Left lobe of liver (tissue), 2 donors: ENCODE measurements at places on chromosomes 2 and 18.

- DNase-seq: no peak
Observed at GRCh38 chr2:212328712-212329496, 209.7 kb downstream of the ERBB4 start.

- DNase-seq: no peak
Observed at GRCh38 chr18:32770054-32770665, 2.7 kb downstream of the KLHL14 start.

DNA sequence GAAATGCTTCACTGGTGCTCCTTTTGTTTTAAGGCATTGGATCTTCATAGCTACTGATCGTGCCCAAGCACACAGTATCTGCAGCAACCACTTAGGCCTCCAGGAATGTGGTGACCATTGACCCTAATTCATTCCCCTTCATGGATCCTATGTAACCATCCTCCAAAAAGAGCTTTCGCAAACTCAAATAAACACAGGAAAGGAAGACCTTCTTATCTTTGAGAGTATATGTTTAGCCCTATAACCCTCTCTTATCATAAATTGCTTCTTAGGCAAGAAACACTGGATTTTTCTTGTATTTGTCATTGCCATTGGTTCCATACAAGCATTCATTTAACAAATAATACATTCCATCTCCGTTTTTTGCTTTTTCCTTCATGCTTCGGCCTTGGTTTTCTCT, 4.1 kb upstream of the TTR start:
- DNase-seq: no peak

DNA sequence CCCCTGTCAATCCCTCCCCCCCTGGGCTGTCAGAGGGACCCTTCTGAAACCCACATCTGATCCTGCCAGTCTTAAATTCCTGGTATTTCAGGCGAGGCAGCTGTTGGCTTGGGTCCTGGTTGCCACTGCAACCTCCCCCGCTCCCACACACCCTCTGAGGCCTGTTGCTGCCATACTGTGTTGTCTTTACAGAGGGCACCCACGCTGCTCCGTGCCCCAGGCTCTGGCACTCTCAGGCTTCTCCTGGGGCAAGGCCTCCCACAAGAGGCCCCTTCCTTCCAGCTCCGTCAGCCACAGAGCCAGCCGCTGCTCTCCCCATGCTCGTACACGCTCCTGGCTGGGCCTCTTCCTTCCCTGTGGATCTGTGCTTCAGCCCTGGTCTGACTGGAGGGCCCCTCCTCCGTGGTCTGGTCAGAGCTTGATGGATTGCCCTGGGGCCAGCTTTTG, 8.6 kb downstream of the CABLES1 start:
- no peak for DNase-seq

- no peak for DNase-seq
Observed at GRCh38 chr18:3172097-3172496, 47.7 kb downstream of the MYOM1 start.

- DNase-seq: no peak
Observed at GRCh38 chr18:34834897-34835296, 124.8 kb downstream of the DTNA start.

- no peak for DNase-seq
Observed at GRCh38 chr2:88540346-88540745, 86.9 kb downstream of the EIF2AK3 start.

DNA sequence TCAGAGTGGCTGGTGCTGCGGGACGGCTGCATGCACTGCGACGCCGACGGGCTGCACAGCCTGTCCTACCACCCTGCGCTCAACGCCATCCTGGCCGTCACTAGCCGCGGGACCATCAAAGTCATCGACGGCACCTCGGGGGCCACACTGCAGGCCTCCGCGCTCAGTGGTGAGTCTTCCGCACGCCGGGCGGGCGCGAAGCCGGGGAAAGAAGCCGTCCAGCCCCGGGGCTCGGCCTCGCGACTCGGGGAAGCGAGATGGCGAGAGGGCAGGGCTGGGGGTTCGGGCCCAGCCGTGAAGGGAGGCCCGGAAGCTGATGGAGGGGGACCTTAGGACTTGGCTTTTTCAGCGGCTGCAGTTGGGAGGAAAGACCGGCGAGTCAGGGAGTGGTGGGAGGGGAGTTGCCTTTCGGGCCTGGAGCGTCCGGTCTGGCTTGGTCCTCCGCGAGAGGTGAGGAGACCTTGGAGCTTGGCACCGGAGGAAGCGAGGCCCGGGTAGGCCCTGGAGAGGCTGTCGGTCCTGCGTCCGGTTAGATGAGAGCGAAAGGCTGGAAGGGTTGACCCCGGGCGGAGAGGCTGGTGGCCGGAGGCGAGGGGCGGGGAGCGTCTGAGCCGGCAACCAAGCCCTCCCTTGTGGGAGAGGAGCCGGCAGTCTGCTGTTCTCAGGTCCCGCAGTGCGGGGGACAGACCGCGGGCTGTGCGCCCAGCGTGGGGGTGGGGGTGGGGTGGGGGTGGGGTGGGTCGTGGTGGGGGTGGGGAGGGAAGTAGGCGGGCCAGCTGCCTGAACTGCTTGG, 691 bp downstream of the BIRC6 start:
- DNase-seq: peak; percentile 66

- no peak for DNase-seq
Observed at GRCh38 chr2:120174963-120175581, 48.1 kb downstream of the TMEM185B start.

DNA sequence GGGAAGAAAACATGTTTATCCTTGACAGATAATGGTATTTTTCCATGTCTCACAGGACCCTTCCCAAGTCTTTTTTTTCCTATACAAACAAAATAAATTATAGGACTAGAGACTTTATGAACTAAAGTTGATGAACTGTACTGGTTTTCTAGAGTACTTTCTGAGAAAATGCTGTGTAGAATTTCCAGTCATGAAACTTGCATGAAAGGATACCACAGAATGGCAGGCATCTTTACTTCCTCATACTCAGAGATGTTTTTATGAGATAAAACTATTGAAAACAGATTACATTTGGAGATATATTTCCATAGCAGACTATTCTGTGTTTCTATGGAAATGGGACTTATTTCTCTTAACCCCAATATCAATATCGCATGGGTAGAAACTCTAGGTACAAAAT, 403.5 kb downstream of the PARD3B start:
- DNase-seq: no peak

DNA sequence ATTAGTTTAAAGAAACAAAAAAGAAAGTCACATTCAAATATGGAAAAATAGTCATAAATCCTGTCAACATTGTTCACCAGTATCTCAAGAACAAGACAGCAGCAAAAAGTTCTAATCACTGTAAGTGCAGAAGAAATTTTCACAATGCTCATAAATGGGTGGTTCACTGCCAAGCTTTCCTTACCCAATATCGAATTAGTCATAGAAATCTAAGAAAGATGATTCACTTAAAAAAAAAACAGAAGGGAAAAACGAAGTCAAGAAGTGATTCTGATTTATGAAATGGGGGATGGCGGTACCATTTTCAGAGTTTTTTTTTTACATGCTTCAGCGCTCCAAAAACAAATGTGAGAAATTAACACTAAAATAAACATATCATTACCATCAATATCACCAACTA, 156.7 kb downstream of the EXOC6B start:
- DNase-seq: no peak

- DNase-seq: no peak
Observed at GRCh38 chr2:82344670-82345069, 2040.1 kb upstream of the LRRTM1 start.

- DNase-seq: no peak
Observed at GRCh38 chr18:5984245-5984644, 88.9 kb upstream of the TMEM200C start.

- DNase-seq: no peak
Observed at GRCh38 chr2:159998961-159999360, 63.5 kb downstream of the PLA2R1 start.

DNA sequence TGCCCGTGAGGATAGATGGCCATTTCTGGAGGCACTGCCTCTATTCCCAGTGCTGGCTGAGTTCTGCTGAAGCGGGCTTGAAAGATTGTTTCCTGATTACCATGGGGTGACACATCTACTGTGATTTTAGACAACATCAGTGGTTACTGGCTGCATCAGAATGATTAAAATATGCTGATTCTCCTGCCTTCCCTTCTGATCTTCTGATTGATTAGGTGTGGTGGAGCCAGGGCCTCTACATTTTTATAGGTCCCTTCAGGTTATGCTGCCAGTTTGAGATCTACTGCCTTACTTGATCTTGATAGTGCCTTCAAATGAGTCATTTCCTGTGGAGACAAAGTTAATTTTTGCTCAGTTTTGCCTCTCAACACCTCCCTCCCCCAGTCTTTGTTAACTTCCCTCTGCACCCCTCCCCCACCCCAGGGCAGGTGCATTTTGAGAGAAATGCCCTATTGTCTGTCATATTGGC, 31.6 kb upstream of the SNORC start:
- no peak for DNase-seq

- no peak for DNase-seq
Observed at GRCh38 chr2:18439716-18440115, 120.7 kb downstream of the RDH14 start.

DNA sequence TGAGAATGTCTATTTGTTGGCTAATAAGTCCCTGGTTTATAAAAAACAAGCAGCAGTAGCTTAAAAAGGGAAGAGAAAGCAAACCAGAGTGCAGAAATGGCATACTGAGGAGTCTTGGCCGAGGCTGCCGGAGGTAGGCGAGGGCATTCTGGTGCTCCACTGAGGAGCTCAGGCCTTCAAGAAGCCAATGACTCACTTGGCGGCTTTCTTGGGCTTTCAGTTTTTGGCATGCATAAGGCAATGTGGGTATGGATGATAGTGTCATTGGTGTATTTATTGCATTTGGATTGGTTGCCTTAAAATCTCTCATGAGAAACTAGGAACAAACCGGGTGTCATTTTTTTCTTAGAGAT, 119.6 kb upstream of the ARL5A start:
- no peak for DNase-seq
